Suppressor macrophage (primary cell): ENCODE measurements at places on chromosomes 1 and 21.
A peak's percentile ranks its signal among the peaks of the same experiment; 100 is the strongest.

DNA sequence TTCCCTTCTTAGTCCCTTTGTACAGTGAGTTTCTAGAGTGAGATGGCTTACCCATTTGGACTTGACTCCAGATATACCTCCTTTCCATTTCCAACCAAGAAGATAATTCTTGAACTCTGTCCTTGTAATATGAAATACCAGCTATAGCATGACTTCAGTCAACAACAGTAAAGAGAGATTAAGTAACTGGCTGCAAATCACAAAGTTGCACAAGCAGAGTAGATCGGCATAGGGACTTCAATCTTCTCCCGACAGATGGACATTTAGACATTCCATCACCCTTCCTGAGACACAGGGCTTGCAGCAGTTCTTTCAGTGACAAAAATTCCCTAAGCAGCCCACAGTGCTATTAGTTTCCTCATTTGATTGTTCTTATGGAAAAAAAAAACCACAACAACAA, 44.6 kb downstream of the JAK1 start:
- DNase-seq, result peak; percentile 46

- no peak for DNase-seq
Measured at GRCh38 chr1:26096471-26096870, 15.2 kb upstream of the PDIK1L start.

- DNase-seq, result no peak
Measured at GRCh38 chr1:33388805-33389771, 41.8 kb downstream of the PHC2 start.

DNA sequence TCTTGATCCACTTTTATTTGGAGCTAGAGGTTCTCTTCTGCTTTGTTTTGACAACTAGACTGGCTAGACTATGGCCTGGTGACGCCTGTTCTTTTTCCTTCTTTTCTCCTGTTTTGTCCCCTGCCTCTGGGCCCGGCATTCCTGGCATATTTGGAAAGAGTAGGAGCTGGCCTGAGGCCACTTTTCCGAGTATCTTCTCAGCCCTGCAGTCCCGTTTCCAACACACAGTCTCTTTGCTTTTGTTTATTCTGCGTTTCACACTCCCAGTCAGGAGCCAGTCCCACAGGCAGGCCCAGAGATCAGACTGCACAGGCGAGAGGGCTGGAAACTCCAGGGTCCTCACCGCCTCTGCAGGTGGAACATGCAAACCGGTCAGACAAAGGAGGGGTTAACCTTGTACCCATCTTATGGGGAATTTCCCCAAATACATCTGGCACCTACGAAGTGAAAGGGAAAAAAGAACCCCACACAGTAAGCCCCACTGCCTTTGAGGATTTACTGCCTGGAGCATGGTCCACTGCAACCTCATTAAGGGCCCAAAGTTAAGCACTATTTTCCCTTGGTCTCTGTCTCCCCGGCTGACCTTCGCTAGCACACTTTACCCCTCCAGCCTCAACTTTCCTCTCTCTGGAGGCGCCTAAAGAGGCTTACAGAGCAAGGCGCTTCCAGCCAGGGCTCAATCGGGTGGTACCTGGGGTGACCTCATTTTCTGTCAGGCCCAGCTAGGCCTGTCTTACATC, 141.1 kb downstream of the TOMM20 start:
- DNase-seq, result no peak

GRCh38 chr1:172549621-172550280, 16.8 kb downstream of the SUCO start:
- no peak for DNase-seq

GRCh38 chr1:225654277-225654597, 1.3 kb upstream of the ENAH start:
- DNase-seq, result no peak

- DNase-seq, result no peak
Measured at GRCh38 chr1:62299426-62300200, 19.6 kb downstream of the KANK4 start.

DNA sequence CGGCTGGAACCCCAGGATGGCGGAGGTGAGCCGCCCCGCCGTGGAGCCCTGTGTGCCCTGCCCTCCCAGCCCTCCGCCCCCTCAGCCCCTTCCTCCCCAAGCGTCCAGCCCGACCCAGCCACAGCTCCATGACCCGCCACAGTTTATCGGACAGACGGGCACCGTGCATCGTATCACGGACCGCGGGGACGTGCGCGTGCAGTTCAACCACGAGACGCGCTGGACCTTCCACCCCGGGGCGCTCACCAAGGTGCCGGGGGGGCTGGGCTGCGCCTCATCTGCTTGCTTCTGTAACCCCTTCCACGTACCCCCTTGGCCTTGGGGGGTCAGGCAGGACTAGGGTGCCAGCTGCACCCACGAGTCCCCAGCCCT, 6.6 kb upstream of the MMP23B start:
- no peak for DNase-seq

DNA sequence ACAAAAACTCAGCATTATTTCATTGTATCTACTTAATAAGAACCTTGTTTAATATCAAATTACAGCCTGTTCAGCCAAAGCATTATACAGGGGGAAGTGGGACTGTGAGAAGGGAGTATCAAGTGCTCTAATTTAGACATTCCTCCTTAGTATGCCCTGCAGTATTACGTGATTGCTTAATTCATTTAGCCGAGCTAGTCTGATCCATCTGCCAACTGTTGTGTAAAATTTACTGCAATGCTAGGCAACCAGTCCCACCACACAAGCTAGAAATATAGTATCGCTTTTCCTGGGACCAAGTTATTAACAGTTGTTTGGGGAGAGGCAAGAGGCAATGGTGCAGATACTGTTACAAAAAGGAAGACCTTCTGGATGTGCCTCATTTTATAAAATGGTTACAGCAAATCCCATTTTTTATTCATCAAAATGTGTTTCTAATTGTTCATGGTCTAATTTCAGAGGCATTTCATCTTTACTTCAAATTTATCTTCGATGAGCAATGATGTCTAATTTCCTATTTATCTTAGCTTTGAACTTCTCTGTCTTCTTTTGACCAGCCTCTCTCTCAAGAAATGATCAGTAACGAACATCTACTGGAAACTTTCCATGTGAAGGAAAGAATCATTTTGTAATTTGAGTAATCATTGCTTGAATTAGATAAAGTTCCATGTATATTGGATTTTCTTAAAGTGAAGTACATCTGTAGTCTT, 283.3 kb downstream of the DUSP10 start:
- DNase-seq, result no peak

DNA sequence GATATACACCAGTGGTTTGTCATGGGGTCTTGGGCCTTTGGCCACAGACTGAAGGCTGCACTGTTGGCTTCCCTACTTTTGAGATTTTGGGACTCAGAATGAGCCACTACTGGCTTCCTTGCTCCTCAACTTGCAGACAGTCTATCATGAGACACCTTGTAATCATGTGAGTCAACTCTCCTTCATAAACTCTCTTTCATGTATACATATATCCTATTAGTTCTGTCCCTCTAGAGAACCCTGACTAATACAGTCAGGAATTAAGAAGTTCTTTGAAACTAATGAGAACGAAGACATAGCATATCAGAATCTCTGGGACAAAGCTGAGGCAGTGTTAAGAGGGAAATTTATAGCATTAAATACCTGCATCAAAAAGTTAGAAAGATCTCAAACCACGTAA, 110.8 kb downstream of the SLC5A9 start:
- DNase-seq, result no peak

- no peak for DNase-seq
Measured at GRCh38 chr1:164746632-164747031, 187.6 kb downstream of the PBX1 start.

GRCh38 chr1:4664095-4664494, 9.7 kb downstream of the AJAP1 start:
- no peak for DNase-seq

DNA sequence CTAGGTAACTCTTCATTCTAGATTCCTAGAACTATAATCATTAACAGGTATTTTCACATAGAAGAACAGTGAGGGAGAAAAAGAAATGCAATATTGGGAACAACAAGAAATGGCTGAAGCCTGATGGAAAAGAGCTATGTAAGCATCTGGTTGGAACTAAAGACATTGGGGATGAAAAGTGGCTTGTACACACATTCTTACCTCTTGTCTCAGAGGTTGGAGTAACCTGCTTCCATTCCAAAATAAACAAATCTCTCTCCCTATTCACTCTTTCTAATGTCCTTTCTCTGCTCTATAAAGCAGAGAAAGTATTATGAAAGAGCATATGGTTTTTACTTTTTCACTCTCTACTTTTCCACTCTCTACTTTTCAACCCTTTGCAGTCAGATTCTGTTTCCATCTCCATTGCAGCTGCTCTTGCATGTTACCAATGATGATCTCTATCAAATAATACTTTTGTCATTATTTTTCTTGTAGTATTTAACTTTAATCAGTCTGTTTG, 37.5 kb downstream of the CMPK1 start:
- no peak for DNase-seq

DNA sequence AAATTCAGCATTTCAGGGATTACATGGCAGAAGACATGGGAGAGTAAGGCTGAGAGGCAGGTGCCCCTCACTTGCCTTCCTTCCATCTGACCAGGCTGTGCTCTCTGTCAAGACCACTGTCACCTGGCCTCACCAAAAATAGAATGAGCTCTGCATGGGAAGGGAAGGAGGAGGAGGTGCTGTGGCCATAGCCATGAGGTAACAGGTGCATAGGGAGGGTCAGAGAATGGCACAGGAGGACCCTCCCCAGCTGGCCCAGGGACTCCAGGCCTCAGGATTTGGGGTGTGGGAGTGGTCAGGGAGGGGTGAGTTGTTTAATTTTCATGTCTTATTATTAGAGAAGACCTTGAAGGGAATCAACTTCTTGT, 192.3 kb downstream of the FCRL5 start:
- no peak for DNase-seq

DNA sequence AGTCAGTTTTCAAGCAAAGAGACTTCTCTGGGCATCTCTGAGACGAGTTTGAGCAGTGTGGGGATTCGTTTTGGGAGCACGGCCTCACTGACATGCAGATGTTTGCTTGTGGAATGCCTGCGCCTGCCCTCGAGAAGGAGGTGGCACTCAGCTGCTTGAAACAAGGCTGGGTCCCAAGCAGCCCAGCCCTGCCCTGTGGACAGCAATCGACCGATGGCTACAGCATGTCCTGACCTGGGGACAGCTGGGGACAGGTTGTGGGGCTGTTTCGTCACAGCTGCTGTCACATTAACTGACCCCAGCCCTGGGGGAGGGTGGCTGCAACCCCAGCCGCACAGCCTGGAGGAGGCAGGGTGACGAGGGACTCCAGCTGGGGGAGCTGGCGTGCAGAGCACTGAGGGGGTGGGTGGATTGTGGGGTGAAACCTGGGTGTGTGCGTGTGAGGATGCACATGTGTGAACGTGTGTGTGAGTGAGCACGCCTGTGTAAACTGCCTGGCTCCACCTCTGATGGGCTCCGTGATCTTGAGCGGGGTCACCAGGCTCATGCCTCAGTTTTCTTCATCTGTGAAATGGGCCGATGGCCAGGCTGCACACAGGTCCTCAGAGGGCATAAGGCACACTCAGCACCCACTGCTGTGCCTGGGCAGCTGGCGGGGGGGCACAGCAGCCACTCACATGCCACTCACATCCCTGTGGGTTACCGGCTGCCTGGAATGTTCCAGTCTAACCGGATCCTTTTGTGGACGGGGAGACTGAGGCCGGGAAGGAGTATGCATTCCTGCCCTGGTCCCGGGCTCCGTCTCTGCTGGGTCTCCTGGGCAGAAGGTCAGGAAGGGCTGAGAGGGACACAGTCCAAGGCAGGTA, 49.3 kb downstream of the COL18A1 start:
- no peak for DNase-seq

DNA sequence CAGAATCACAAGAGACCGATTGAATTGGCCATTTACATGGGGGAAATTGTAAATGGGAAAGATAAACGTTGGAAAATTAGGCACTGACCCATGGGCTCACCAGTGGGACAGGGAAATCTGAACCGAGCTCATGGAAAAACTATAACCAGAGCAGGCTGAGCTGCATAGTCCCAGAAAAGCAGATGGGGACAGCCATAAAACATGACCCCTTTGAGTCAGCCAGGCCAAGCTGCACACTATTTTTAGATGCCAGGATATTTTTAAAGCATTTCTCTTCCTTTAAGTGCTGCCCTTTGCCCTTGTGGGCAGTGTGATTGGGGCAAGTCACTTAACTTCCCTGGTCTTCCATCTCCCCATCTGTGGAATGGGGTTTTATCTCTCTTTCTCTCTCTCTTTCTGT, 184.1 kb downstream of the FOXD2 start:
- DNase-seq, result no peak

- DNase-seq, result no peak
Measured at GRCh38 chr1:94808669-94809068, 11.5 kb upstream of the SLC44A3 start.

GRCh38 chr1:3547055-3548005, 64.0 kb downstream of the MEGF6 start:
- DNase-seq, result no peak

GRCh38 chr1:85258536-85259117, 835 bp downstream of the C1orf52 start:
- DNase-seq, result peak; percentile 64

DNA sequence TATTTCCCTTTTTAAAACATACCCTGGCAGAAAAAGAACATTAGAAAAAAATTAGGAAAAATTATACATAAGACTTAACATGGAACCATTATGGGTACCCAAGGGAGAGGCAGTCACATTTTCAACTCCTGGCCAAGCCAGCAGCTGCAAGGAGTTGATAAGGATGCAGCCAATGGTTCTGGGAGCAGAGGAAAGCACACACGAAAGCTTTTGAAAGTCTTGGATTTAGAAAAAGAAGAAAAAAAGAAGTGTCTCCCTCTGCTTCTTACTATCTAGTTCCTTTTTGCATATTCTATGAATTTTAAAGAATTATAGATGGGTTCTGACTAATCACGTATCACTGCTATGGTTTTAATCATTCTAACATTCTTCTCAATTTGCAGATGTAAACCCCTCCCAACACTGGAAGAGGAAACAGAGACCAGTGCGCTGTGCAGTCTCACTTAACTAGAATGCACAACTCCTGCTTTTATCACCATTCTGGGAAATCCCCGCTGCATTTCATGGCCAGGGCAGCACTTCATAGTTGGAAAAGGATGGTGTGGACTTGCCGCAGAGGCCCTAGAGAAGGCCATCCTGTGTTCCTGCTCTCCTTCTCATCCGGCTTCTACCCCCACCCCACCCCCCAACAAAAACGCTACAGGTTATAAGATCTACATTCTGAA, 2.7 kb upstream of the CD58 start:
- DNase-seq, result no peak

DNA sequence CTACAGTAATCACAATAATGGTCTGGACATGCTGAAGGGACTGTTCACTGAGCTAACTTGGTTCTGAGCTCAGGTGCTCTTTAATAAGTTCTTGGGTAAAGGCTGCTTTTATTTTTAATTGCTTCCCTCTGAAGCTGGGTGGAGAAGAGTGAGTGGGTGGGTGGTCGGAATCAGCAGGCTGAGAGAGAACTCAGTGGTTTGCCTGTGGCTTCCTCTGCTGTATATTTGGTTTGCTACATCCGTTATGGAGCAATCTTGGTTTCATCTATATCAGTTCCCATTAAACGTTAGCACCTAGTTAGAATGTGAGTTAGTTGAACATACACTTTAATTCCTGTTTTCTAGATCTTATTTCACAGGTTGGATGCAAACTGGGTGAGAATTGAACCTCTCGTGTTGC, 23.3 kb downstream of the CNIH4 start:
- peak; percentile 68 for DNase-seq

GRCh38 chr21:28699596-28700259, 292.9 kb downstream of the LTN1 start:
- no peak for DNase-seq
